ENCODE measurements at places on chromosomes 12 and 14.

GRCh38 chr12:98492580-98493140 lies 22.7 kb upstream of the TMPO start:
- DNase-seq: no peak

- DNase-seq: no peak
Observed at GRCh38 chr14:85607651-85608081, 77.7 kb downstream of the FLRT2 start.

GRCh38 chr12:121511916-121512315 lies 68.9 kb downstream of the KDM2B start:
- no peak for DNase-seq

DNA sequence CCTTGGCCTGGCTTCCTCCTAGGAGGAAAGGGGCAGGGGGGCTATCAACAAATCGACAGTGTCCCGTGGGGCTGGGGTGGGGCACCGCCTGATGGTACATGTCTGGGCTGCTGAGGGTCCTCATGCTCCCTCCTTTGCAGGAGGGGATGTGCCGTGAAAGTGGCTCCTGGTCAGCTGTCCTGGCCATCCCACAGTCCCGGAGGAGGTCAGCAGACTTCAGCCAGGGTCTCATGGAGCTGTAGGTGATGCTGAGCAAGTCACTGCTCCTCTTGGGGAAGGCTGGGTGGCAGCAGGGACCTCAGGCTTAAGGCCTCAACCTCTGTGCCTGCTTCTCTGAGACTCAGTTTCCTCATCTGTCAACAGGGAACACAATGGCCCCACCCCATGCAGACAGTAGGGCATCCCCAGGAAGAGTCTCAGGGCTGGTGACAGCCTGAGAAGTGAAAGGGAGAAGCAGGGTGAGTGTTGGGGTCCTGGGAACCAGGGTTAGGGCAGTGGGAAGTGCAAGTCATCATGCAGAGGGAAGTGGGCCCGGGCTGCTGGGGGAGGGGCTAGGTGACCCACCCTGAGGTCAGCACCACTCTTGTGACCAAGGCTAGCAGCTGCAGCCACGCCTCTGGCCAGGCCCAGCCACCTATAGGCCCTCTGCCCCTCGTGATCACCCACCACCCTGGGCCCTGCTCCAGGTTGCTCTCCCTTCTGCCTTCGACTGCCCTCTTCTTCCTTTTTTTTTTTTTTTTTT lies 4.4 kb upstream of the TNFAIP2 start:
- no peak for DNase-seq

DNA sequence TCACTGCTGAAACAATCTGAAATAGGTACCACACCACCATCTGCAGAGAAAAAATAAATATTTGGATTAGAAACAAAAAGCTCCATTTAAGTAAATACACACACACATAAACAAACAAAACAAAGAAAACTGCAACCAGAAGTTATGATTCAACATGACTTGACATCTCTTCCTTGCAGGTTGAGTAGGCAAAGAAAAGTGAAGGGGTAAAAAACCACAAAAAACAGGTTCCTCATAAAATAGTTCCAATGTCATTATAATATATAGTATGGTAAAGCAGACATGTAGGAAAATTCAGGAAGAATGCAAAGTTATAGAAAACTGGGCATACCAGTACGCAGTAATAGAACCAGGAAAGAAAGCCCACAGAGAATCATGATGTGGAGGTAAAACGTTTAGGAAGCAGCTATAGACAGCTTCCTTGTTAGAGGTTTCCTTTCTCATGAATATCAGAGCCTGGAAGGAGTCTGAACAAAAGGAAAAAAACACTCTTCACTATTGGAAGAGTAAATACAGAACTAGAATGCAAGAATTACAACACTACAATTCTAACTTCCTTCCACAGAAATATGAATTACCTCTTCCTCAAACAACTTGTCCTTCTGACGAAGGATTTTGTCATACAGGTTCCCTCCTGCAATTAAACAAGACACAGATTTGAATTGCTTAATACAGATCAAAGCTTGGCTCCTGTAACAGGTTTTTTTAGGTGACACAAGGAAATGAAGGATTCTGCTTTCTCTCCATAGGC lies 6.1 kb downstream of the NEK9 start:
- no peak for DNase-seq

GRCh38 chr14:60420050-60420449 lies 65.8 kb downstream of the C14orf39 start:
- no peak for DNase-seq

- no peak for DNase-seq
Observed at GRCh38 chr12:75938189-75938588, 93.4 kb downstream of the PHLDA1 start.

- no peak for DNase-seq
Observed at GRCh38 chr12:62862259-62862881, 72.6 kb downstream of the PPM1H start.

GRCh38 chr12:8871068-8871467 lies 43.2 kb upstream of the PHC1 start:
- no peak for DNase-seq

GRCh38 chr14:59215322-59215721 lies 26.9 kb downstream of the DAAM1 start:
- no peak for DNase-seq

DNA sequence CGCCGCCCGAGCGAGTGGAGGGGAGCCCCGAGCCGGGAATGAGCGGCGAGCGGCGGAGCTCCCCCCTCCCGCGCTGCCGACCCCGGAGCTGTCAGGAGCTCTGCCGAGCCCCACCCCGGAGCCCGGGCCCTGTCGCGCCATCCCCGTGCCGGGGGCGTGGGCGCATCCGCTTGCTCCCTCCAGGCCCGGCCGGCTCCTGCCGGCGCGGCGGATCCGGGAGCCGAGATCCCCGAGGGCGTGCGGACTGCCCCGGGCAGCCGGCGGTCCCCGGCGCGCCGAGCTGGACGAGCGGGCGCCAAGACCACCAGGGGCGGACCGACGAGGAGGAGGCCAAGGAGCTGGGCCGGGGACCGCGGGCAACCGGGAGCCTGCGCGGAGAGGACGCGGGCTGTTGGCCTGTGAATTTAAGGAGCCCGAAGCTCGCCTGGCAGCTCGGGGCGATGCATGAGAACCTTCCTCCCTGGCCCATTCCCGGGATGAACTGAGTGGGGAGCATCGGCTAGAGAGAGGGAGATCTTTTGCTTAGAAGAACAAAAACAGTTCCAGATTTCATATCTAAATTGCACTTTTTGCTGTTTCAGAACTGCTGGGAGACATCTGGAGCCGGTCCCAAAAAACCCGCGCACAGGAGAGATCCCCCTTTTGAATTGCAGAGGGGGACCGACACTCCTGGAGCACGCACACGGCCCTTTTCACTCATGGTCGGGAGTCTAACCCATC lies 2.0 kb downstream of the PTHLH start:
- DNase-seq: no peak

GRCh38 chr12:85057370-85057963 lies 21.3 kb downstream of the LRRIQ1 start:
- DNase-seq: no peak

DNA sequence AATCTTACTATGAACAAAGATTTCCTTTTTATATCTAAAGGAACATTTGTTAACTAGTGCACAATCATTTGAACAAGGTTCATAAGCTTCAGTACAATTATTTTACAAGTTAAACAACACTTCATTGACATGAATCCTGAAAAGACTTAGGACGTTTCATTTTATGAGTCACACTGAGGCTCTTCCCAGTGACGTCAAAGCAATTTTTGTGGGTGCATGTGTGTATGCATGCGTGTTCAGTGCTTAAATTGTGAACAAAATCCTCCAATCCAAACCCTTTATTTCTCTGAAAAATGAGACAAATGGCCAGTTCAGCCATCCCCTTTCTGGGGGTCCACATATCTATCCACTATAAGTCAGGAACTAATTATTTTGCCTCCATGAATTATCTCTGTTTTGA lies 2.9 kb downstream of the LMNTD1 start:
- DNase-seq: no peak

DNA sequence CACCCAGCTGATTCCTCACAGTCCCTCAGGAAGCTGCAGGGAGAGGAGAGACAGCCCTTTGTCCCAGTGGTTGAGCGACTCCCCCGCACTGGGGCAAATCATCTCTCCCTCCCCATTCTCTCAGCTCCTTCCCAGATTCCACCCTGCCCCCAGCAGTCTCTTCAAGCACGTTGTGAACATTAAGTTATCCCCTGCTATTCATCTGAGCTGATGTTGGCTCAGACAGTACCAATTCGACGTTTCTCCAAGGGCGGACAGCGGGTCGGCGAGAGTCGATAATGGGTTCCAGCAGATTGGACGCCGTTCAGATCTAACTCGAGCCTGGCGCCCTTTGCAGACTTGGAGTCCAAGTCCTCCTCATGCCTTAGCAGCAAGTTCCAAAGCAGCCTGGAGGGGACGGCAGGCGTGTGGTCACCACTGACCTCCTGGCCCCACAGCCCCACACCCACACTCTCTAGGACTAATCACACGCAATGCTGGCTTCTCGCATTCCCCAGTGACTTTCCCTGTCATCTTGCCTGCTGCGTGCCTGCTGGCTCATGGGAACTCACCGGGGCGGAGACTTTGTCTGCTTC lies 245.9 kb downstream of the CHST11 start:
- no peak for DNase-seq

GRCh38 chr14:59254146-59254910 lies 65.9 kb downstream of the DAAM1 start:
- no peak for DNase-seq

DNA sequence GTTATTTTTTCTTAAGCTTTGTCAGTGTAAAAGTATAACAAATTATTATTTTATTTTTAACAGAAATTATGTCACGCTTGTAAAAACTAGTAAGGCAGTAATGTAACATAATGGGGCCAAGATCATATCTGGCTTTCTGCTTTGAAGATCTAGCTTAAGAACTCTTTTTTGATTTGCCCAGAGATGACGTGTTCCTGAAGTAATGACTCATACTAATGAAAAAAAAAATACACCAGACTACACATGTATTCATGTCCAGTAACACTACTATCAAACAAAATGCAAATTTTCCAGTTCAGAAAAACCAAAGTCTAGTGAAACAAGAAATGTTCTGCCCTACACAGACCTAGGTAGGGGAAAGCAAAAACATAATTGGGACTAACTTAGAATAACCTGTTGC lies 432.2 kb upstream of the ATXN7L3B start:
- DNase-seq: no peak

- no peak for DNase-seq
Observed at GRCh38 chr12:23887055-23887835, 62.2 kb downstream of the SOX5 start.

DNA sequence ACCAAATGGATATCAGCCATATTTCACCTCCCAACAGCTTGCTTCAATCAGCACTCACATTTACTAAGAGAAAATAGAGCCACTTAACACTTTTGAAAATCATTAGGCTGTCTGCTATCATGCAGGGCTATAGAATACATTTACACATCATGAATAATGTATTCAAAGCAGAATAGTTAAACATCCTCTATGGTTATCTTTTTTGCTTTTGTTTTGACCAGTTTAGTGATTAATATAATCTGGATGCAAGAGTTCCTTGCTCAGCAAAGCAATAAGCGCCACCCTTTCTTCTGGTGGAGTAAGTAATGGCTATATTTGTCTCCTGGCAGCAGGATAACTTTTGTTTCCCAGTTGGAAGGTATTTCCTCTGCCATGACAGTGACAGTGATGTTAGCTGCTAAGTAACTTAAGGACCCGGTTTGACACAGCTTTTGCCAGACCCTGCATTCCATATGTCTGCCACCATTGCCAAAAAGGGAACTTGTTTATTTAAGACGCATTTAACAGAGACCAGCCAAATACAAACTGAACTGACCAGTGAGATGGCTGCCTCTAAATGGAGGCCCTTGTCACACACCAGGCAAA lies 70.3 kb upstream of the NR2C1 start:
- DNase-seq: no peak

DNA sequence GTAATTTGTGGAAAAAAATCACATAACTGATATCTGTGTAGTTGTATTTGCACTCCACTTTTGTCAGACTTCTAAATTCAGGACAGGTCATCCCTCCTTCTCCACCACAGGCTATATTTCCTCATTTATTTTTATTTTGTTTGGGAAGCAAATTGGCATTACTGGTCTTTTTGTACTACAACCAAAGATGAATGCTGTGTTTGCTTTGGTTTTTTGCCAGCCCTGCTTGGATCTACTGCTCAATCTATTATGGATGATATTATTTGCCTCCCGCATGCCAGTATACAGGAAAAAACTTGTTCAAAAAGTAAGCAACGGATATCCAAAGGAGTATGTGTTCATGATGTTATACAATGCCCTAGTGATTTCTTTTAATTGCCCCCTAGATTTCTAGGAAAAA lies 948.8 kb downstream of the TRHDE start:
- no peak for DNase-seq

DNA sequence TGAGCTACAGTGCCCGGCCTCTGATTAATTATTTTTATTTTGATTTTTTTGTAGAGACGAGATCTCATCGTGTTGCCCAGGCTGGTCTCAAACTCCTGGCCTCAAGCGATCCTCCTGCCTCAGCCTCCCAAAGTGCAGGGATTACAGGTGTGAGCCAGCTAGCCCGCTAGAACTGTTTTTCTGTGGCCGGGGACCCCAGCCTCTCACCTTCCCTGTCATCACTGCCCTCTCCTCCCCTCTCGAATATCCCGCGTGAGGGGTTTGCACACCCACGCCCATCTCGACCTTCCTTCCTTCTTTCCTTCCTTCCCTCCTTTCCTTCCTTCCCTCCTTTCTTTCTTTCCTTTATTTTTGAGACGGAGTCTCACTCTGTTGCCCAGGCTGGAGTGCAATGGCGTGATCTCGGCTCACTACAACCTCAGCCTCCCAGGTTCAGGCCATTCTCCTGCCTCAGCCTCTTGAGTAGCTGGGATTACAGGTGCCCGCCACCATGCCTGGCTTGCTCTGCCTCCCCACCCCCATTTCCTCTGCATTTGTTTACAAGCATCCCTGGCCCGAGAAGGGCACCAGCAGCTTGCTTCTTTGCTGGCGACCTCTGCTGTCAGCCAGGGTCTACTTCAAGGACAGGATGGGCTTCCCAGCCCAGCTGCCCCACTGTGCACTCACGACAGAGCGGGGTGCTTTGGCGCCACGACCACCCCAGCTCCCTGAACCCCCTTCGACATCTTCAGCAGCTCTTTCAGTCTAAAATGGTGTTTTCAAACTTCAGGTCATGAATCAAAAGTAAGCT lies 4.3 kb upstream of the TRAF3 start:
- DNase-seq: no peak

GRCh38 chr12:2286461-2287131 lies 233.8 kb downstream of the CACNA1C start:
- DNase-seq: no peak

GRCh38 chr12:1533602-1534304 lies 60.6 kb downstream of the FBXL14 start:
- no peak for DNase-seq

GRCh38 chr14:65263177-65263788 lies 149.2 kb upstream of the FUT8 start:
- no peak for DNase-seq
